ENCODE measurements at places on chromosomes 6 and 20. TPM values are rescaled to one million over a fixed set of nuclear protein-coding genes. Genes with fewer than 3 reads are reported as not detected.
A peak's percentile ranks its signal among the peaks of the same experiment; 100 is the strongest.

GRCh38 chr6:50025258-50025657 is 3.5 kb upstream of the DEFB110 start:
- DNase-seq = no peak

GRCh38 chr6:136503303-136504029 is 46.8 kb downstream of the MAP7 start:
- peak; percentile 24 for DNase-seq

DNA sequence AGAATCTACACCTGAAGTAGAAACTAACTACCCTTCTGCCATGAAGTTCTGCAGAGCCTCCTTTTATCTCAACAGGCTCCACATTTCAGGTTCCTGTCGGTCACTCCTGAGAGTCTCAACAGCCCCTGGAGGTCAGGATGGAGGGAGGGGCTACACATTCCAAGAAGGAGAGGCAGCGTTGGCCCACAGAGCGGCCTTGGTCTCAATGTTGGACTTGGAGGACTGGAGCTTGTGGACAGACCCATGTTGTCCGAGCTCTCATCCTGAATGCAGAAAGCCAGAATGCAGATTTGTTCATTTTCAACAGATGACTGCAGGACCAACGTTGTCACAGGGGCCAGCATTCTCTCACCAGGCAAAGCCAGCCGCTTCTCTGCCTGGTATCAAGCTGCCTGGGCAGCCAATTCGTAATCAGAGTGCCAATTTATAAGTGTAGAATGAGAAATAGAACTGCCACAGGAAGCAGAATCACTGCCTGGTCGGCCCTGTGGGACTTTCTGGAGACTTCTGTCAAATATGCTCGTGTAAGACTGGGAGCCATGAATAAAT is 212.5 kb upstream of the SNX9 start:
- no peak for DNase-seq

DNA sequence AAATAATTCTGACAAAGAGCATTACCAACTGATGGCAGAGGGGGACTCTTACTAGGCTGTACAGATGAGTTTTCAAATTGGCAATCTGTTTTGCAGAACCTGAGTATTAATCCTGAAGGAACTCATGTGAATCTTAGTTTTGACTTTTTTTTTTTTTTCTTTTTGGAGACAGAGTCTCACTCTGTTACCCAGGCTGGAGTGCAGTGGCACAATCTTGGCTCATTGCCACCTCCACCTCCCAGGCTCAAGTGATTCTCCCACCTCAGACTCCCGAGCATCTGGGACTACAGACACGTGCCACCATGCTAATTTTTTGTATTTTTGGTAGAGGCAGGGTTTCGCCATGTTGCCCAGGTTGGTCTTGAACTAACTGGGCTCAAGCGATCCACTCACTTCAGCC is 49.3 kb downstream of the KCTD20 start:
- no peak for DNase-seq

DNA sequence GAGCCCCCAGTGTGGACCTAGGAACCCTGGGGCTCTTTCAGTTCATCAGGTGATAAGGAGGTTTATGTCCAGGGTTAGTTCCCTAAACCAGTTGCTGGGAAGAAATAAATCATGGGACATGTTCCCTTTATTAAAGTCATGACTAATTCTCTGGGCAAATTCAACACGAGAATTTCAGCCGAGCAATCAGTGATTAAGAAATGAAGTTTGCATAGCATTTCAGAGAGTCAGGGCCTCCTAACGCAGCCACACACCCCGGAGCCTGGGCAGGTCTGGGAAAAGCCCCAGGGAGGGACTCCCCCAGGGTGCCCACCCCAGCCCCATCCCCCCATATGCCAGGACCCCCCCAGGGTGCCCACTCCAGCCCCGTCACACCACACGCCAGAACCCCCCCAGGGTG is 20.1 kb downstream of the SLCO4A1 start:
- no peak for DNase-seq

Gene GNMT
- total RNA-seq = 1.1 TPM

Data from hematopoietic multipotent progenitor cell (in vitro differentiated cells).